NCI-H1105 (cell line): ENCODE measurements at places on chromosomes 2 and 18.
A peak's percentile ranks its signal among the peaks of the same experiment; 100 is the strongest.

GRCh38 chr18:24031318-24031717 is 16.8 kb downstream of the TTC39C start:
- DNase-seq = no peak

- peak; percentile 18 for DNase-seq
Measured at GRCh38 chr18:64037812-64038414, 68.0 kb downstream of the SERPINB8 start.

DNA sequence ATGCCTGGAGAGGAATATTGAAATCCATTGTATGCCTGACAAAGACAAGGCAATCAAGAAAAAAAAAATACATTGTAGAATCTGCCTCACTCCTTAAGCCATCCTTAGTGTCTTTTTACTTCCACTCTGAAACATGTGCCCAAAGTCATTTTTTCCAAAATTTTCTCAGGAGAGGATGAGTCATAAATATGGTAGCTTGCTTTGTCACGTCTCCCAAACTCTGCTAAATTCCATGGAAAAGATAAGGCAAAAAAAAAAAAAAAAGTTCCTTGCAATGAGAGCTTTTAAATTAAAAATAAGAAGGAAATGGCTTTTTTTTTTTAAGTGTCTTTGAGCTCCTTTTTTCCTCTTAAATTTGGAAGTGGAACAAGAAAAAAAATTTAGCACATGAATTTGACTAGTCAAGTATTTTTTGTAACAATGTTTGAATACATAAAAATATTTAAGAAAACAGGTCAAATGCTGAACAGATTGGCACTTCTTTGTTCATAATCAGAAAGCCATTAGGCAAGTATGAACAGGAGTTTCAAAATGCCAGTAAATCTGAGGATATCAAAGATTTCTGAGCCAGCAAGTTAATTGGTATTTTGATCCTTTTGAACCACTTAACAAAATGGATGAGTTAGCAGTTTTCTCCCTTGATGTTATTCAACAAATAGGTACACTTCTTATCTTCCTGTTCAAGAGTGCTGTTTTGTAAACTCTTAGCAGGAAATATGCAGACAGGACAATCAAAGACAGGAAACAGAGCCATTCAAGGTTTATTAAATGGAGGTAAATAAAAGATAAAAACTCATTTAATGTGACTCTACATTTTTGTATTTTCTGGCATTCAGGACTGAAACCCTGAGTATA is 247.3 kb upstream of the SP5 start:
- peak; percentile 54 for DNase-seq

GRCh38 chr2:143901185-143901842 is 618.6 kb downstream of the ZEB2 start:
- no peak for DNase-seq

DNA sequence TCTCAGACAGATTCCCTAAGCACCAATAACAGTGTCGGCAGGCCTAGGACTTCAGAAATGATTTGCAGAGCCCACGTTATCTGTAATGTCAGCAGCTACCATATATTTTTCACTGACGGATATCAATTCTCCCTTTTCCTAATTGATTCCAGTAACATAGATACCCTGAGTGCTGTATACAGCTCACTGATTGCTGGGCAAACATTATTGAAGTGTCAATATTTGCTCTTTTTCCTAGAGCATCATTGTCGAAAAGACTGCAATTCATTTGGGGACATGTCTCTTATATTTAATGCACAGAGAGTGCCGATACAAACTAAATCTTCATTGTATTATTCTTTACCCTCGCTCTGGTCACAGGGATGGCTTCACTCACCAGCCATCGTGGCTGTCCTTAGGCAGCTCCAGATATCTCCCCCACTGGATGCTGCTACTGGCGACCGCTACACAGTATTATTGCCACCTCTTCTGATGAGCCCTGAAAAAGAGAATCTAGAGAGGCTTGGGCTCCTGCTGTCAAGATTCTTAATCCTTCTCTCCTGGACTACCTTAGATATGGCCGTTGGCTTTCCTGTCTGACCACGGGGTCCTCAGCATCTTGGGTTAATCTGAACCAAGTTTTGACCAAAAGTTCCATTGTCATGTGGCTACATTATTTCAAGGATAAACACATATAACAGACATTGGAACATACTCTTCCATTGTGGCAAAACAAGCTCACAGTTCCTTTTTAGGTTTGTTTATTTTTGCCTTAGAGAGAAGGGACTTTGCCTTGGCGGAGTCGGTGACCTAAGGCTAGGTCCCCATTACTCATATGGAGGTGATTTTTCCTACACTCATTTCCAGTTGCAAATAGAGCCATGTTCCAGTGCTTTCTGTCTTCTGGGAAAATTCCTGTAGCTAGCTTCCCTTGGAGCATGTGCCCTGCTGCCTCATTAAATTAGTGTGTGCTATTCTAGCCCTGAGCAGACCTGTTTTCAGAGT is 105.4 kb downstream of the CPO start:
- no peak for DNase-seq

GRCh38 chr18:62928326-62928725 is 213.0 kb downstream of the PHLPP1 start:
- no peak for DNase-seq

DNA sequence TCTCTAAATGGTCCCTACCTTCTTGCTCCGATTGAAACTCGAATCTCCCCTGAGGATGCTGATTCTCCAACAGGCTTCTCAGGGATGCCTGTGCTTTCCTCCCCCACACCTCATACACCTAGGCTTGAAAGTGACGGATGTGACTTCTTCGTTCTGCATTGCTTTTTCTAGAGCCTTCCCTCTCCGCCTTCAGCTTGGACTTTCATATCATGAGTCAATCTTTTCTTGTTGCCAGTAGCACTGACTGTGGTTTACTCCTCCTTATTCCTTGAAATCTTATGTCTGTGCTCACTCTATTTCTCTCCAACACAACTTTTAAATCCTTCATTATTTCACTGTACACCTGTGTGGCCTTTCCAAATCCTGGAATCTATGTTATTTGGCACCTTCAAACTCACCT is 451.4 kb downstream of the TMX3 start:
- no peak for DNase-seq

- DNase-seq = no peak
Measured at GRCh38 chr2:70385204-70385603, 83.3 kb upstream of the FAM136A start.

- DNase-seq = peak; percentile 73
Measured at GRCh38 chr18:67104700-67105284, 411.7 kb downstream of the DSEL start.

DNA sequence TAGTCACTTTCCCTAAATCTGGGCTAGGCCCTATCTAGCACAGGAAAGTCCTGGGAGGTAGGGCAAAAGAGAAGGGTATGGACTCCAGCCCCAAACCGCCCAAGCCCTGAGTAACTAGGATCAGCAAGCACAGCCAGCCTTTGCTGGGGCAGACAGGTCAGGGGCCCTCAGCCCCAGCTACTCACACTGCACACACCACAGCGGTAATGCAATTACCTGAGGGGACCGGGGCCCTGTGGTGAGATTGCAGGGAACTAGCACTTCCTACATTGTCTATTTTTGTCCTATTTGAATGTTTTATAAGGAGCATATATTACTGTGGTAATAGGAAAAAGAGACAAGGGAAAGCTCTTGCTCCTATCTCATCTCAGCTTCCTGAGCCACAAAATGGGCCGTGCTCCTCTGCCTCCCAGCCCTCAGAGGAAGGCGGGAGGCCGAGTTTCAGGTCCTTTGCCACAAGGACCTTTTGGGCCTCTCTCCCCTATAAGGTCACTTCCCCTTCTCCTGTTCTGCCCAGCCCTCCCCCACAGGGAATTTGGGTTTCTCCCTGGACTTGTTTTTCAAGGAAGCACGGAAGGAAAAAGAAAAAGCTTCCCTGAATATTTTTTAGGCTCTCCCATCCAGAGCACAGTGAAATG is 20.5 kb downstream of the RAB11FIP5 start:
- DNase-seq = no peak

DNA sequence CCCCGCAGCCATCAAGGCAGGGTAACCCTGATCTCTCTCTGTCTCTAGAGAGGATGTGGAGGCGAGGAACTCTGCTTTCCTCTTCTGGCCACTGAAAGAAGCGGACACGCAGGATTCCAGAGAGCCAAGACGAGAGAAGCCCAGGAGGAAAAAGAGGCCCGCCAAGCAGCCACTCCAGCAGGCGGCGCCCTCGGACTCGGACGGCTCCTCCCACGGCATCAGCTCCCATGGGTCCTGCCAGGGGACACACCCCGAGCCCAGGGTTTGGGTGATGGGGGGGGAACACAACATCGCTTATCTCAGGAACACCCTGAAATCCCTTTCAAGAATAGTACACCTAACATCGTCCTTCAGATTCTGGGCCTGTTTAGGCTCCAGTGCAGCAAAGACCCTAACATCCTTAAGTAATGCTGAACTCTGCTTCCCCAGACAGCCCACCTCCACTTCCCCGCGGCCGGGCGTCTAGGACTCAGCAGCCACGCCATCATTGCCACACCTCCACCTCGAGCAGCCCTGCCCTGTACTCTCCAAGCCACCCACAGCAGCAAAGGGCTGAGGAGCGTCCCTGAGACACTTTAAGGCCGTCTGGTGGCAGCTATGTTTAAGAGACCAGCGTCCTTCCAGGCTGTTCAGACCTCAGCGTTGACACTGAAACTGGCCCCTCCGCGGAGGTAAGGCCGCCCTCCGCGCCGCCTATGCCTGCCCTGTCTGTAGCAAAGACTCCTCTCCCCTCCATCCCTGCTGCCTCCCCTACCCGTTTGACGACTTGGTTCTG is 34.3 kb upstream of the CNGA3 start:
- DNase-seq = no peak

- no peak for DNase-seq
Measured at GRCh38 chr2:44741507-44741906, 200.0 kb upstream of the SIX3 start.

DNA sequence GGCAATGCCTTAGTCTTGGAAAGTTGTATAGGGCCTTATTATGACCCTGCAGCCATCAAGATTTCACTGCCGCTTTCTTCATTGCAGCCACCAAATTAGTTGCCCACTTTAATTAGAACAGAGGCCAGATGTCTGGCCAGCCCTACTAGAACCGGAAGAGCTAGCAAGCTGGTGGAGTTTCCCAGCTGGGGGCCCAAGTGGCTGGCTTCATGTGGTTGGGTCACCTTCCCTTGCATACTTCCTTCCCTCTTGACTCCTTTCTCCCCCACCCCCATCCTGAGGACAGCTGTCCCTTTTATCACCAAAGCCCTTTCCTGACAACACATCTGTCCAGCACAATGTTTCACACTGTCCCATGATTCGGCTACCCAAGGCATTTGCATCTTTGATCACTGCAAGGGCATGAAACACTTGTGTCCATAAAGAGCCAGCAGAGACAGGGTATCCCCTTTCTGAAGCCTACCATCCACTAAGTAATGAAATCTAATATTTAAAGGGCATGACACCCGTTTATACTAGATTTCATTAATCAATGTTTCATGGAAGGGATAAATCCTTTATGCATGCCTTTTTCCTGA is 187.2 kb downstream of the BCL11A start:
- no peak for DNase-seq

DNA sequence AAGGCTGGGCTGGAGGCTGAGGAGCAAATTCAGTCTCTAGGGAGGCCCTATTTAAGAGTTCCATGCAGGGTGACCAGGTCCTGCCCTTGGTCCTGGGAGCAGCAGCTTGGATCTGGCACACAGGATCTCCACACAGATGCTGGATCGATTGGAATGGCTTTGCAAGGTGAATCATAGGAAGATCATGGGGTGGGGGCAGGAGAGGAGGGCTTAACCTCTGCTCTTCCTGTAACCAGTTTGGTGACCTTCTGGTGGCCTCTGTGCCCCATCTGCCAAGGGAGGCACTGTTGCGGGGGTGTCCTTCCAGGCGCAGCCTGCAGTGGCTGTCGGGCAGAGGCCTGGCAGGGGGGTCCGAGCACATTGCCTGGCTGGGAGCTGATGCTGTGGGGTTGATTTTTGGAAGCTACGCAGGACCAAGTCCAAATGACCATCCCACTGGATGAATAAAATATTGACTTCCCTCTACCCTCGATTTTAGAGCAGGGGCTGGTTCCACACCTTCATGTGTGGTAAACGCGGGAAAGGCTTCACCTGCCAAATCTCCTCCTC is 79.7 kb downstream of the EDAR start:
- DNase-seq = no peak

GRCh38 chr2:176135035-176135440 is 5.5 kb downstream of the HOXD8 start:
- DNase-seq = no peak

- no peak for DNase-seq
Measured at GRCh38 chr18:75209951-75210258, 692 bp upstream of the TSHZ1 start.

- no peak for DNase-seq
Measured at GRCh38 chr18:48687346-48688042, 148.7 kb downstream of the CTIF start.

DNA sequence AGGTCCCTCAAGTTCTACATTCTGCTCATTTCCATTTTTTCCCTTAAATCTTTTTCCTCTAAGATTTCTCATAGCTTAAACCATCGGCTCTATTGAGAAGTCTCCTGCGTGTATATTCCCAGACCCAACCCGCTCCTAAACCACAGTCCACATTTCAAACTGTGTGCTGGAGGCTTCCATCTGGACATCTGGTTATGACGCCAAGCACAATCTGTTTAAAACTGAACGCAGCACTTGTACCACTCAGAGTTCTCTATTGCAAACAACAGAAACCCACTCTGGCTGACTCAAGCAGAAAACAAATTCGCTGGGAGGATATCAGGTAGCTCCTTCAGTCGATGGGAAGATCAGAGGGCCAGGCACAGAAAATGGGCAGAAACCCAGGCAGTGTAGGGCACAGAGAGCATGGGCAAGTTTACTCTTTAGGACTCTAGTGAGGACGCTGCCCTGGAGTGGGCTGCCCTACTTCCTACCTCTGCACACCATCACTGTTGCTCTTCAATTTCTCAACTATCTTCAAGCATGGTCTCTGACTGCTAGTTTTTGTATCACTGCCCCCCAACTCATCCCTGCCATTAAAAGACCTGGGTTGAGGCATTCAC is 5.6 kb upstream of the EML4 start:
- DNase-seq = no peak

DNA sequence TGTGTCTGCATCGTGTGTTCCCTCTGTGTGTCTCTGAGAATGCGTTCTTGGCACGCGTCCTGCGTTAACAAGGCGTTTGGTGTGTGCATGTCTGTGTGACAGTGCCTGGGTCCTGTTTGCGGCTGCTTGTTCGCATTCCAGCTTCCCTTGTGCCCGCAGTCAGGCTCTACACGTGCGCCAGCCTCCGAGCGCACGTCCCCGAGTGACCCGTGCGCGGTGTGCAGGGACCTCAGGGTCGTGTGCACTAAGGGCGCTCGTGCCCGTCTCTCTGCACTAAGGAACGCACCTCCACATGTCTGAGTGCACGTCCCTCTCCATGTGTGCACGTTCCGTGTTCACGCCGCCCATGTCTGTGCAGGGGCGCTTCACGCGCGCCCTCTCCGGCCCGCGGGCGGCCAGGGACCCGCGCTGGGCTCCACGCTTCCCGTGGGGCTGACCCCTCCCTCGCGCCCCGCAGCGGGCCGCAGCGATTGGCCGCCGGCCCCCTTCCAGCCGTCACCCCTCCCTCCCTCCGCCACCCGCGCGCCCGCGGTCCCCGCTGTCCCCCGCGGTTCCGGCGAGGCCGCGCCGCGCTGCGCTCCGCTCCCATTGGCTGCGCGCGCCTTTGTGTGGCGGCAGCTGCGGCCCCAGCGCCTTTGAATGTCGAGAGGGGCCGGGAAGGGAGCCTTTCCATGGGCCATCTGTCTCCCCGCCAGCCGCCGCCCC is 229.4 kb downstream of the HAUS1 start:
- peak; percentile 66 for DNase-seq
